AG04450 (cell line): ENCODE measurements at places on chromosomes 7 and 10.

- DNase-seq: no peak
Measured at GRCh38 chr10:67017218-67017617, 91.4 kb downstream of the LRRTM3 start.

DNA sequence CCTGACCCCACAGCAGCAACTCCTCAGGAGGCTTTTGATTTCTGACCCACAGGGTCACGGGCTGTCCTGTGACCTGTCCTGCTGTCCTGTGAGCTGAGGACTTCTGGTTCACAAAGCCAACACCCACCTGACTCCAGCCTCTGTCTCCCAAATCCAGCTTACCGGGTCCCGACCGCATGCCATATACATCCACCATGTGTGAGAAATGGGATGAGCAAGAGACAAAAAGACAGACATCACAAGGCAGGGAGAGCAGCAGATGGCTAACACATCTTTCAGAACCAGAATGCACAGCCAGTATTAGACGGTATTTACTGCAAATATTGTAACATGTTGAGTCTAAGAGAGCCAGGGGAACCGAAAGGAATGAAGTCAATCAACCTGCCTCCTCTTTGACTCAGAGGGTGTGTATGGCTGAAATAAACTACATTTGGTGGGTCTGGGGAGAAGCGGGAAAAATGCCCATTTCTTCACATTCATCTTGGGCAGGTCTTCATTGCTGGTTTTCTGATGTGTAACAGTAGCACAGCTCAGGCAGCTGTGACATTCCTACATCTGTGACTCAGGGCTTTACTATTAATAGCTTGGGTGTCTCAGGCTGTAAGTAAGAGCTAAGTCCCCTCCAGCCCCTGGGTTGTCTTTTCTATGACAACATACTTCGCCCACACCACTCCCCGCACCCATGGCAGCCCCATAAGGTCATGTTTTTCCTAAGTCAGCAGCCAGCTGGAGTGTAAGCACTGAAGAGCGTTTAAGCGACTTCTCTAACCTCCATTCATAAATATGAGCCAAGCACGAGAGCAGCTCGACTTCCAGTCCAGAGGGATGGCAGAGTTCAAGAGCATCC, 25.0 kb downstream of the ABLIM1 start:
- DNase-seq: peak; percentile 69

GRCh38 chr7:150332852-150333635, 8.4 kb downstream of the RARRES2 start:
- no peak for DNase-seq

- DNase-seq: no peak
Measured at GRCh38 chr7:45702751-45703150, 128.6 kb downstream of the ADCY1 start.

GRCh38 chr10:3249307-3249889, 76.8 kb upstream of the PITRM1 start:
- DNase-seq: no peak

DNA sequence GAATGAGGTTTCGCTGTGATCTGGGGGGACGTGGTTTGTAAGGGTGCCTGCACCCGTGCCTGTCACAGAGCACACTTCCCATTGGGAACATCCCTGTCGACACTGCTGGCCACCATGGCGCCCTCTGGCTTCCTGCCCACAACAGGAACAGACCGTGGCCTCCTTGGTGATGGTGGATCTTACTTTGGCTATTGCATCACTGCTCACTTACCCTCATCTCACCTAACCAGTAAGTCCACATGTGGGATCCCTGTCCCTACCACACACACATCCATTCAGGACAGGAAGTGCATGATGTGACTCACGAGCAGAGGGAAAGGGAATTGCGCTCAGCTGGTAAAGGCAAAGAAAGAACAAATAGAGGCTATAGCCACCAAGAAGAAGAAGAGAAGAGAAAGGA, 26.2 kb upstream of the SEC61G start:
- no peak for DNase-seq

DNA sequence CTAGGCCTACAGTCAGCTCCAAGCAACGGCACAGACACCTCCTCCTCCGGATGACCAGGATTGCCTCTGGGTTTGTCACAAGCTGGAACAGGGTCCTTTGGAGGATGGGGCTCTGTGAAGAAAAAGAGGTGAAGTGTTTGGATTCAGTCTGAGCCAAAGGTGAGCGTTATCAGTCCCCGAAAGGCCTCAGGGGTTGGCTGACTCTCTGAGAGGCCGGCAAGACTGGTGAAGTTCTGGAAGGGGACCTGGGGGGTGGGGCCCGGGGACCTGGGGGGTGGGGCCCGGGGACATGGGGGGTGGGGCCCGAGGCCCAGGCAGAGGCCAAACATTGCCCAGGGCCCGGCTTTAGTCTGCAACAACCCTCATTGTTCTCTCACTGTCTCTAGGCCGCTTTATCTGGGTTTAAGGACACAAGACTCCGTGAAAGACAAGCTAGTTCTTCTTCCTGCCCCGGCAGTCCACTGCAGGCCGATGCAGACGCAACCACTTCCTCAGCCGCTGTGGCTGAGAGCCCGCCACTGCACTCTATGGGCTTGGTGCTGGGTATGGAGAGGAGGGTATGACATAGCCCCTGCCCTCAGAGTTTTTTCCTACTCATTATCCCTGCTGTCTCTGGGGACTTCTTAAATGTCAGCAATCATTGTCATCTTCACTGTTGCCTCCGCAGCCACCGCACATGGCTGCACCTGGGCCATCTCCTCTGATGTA, 27.4 kb upstream of the PSAP start:
- no peak for DNase-seq

- no peak for DNase-seq
Measured at GRCh38 chr10:14366760-14367159, 36.0 kb upstream of the FRMD4A start.

DNA sequence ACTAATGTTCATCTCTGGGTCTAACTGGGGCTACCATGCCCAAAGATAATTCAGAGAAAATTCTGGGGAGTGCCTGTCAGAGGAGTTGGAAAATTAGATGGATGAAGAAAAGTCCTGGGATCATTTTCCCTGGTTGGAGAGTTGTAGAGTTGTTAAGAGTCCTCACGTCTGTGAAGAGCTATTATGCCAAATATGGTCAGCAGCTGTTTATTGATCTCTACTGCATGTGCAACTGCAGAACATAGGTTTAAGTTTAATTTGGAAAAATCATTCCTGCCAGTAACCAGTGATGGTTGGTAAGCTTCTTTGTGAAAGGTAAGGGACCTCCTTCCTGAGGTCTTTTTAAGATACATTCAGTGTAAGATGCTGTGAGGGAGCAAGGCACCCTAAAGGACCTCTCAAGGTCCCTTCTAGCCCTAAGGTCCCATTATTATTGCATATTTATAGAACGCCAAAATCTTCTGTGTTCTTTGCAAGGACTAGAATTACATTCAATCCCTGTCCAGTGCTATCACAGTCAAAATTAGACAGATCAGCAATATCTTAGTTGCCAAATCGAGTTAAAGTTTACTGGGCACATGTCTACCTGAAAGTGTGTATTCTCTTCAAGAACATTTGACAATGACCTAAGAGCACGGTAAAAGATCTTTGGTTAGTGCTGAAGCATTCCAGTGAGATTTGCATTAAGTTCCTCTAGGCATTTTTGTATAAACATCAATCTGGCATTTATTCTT, 62.7 kb downstream of the VTI1A start:
- no peak for DNase-seq

GRCh38 chr7:11175887-11176286, 202.2 kb downstream of the PHF14 start:
- DNase-seq: no peak

- DNase-seq: no peak
Measured at GRCh38 chr10:60576130-60577069, 186.7 kb upstream of the ANK3 start.

DNA sequence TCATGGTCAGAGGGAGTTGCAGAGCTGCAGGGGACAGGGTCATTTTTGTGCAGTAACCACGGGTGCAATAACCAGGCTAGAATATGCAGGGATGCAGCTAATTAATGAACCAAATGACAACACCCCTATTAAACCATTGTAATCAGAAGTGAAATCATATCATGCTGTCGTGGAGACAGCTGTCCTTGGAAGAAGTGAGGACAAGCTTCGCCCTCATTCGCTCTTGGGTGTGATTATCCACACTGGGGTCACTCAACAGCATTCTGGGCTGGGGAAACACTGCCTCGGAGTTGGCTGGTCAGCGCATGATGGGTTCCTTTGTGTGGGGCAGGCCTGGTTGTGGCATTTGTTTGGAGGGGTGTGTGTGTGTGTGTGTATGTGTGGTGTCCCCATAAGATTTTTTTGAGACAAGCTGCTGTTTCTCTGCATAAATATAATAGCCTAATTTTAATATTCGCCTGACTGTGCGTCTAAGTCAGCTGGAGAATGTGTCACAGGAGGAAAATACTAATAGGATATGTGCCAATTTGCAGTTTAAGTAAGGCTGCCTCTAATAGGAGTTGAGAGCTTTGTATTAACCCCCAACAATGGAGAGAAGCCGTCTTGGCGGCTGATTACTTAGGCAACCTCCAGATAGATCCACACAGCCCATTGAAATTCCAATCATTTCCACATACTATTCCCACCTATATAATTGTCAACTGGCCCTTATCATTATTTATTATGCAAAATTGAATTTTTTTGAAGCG, 149.4 kb downstream of the DNAJB6 start:
- no peak for DNase-seq

- no peak for DNase-seq
Measured at GRCh38 chr10:95246582-95247051, 44.2 kb downstream of the PDLIM1 start.

GRCh38 chr10:84966708-84967441, 638.5 kb downstream of the CCSER2 start:
- no peak for DNase-seq

- no peak for DNase-seq
Measured at GRCh38 chr10:104339469-104340110, 1.3 kb upstream of the ITPRIP start.

- DNase-seq: no peak
Measured at GRCh38 chr10:94210440-94211168, 152.1 kb downstream of the NOC3L start.

DNA sequence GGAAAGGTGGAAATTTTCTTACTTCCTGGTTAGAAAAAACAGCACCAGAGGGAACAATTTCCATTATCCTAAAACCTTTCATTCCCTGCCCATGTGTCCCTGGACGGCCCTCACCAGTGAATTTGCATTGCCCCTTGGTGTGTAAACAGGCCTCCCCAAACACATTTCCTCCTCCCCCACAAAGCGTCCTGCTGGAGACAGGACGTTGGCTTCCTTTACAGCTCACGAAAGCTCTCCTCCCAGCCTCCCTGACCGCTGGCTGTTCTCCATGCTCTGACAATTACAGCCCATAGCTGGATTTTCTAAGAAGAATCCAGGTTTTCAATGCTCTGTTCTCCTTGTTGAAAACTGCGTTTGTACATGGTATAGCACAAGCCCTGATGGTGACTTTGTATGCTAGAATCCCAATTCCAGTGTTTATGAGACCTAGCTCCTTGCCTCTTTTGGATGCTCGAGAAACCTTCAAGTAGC, 724.2 kb upstream of the CELF2 start:
- DNase-seq: no peak

- no peak for DNase-seq
Measured at GRCh38 chr10:26832960-26833359, 27.8 kb downstream of the ABI1 start.

DNA sequence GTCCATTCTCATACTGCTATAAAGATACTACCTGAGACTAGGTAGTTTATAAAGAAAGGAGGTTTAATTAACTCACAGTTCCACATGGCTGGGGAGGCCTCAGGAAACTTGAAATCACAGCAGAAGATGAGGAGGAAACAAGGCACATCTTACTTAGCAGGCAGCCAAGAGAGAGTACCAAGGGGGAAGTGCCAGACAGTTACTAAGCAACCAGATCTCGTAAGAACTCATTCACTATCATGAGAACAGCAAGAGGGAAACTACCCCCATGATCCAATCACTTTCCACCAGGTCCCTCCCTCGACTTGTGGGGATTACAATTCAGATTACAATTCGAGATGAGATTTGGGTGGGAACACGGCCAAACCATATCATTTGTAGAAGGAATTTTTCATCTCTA, 36.3 kb downstream of the NHLRC2 start:
- DNase-seq: no peak

- DNase-seq: peak; percentile 29
Measured at GRCh38 chr10:19930936-19931893, 115.0 kb downstream of the PLXDC2 start.

DNA sequence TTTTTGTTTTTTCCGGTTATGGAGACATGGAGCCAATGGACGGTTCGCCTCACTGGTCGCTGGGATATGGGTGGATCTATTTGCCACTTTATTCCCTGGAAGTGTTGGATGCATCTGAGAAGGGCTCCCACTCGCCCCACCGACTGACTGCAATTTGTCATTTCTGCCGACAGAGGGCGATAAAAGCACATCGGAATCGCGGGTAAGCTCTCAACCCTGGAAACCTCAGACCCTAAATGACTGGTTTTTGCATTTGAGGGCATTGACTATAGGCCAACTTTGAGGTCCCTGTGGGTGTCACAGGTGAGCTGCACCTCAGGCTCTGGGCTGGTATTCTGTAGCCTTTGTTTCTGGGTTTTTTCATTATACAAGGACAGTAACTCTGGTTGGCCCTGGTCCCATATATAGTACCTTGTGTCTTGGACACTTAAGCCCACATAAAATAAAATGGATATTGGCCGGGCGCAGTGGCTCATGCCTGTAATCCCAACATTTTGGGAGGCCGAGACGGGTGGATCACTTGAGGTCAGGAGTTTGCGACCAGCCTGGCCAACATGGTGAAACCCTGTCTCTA, 11.9 kb upstream of the OPALIN start:
- no peak for DNase-seq

DNA sequence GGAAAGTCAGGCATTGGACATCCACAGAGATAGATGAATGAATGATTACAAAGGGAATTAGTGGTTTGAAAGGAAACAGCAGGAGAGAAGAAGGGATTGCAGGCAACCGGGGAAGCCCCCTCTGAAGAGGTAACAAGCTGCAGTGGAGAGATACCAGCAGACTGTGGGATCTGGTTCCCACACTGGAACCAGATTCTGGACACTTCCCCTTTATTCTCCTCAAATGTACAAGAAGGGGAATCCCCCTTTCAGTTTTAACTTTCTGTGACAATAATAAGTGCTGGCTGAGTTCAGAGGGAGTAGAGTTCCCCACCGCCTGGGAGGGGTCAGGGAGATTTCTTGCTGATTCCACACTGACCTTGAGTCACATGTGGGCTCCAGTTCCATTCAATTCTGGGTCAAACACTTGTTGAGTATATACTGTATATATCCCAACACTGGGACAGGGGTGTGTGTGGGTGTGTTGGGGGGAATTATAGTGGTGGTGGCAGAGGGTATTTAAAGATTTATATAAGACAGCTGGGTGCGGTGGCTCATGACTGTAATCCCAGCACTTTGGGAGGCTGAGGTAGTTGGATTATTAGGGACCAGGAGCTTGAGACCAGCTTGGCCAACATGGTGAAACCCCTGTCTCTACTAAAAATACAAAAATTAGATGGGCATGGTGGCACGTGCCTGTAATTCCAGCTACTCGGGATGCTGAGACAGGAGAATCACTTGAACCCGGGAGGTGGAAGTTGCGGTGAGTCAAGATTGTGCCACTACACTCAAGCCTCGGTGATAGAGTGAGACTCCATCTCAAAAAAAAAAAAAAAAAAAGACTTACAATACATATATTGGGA, 16.5 kb upstream of the DDIT4 start:
- DNase-seq: no peak
